ENCODE measurements at places on chromosomes 5 and 9.

DNA sequence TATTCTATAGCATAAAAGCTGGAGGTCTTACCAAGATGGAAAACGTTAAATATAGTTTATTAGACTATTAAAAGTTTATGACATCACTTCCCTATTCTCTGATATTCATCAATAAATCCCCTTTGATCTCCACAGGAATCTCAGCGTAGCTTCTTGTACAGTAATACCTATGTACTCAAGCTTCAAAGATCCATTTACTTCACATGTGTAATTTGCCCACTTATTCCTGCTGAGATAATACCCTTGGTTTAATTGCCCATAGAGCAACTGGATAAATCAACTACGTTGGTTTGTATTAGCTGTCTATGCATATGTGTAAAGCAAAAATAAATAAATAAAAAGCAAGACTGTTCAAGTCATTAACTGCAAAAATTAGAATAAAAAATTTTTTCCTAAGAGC is 219.7 kb downstream of the EFNA5 start:
- no peak for DNase-seq

GRCh38 chr5:10702040-10702629 is 58.9 kb downstream of the DAP start:
- no peak for DNase-seq

- no peak for DNase-seq
Measured at GRCh38 chr9:137504432-137504777, 45.3 kb upstream of the NSMF start.

DNA sequence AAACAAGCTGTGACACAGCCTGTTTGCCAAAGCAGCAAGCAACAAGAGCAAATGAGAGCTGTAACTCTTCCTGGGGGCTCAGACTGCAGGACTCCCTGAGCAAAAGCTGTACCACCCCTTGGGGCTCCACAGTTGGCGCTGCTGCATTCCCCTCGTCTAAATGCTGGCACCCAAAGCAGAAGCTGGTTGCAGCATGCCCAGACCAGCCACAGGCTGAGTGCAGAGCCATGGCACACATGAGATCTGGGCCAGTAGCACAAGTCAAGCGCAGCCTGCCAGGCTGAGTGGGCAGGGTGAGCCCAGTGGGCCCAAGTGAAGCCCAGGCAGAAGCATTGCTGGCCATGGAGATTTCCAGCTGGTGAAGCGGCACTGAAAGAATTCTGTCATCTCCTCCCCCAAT is 157.3 kb upstream of the GRAMD2B start:
- no peak for DNase-seq

DNA sequence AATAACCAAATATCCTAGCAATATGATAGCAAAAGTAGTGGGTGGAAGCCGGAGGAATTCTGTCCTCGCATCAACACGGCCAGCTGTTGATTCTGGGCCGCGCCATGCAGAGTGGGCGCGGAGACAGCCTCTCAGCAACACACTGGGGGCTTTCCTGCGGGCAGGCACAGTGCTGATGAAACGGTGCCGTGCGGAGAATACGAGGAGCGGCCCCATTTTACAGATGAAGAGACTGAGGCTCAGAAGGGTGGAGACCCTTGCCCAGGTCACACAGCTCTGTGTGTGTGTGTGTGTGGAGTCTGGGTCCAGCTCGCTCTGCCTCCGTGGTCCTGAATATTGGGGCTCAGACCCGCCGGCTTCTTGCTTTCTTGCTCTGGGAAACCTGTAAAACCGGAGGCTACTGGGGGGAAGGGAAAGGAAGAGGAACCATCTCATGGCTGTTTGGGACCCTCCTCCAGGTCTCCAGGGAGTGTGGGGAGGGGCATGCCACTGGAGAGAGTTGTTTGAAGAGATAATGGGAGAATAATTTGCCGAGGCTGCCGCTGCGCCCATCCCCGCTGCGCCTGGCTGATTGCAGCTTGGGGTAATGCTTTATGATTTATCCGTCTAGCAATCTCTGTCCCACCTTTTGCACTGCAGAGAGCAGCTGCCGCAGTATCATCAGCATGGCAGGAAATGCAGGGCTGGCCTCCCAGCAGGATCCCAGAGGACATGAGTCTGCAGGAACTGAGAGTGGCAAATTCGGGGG is 36.6 kb downstream of the NCS1 start:
- DNase-seq = no peak

DNA sequence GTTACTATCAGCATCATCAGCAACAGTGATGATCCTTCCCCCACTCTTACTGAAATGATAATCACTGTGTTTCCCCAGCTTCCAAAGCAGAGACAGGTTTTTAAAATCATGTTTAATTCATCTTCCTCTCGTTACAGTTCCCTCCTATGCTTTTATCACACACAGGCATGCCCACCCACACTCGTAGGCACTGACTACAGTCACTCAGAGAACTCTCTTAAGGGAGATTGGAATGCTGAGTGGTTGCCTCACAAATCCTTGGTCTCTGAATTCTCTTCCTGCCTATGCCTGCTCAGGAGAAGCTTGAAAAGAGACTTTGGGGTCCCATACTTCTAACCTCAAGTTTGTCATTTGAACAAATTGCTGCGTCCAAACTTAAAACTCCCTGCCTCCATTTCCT is 179.2 kb downstream of the FRMD3 start:
- DNase-seq = no peak
